Colonic mucosa (tissue), 4 donors: ENCODE measurements at places on chromosomes 2 and 18. TPM values are rescaled to one million over a fixed set of nuclear protein-coding genes. Genes with fewer than 3 reads are reported as not detected.

DNA sequence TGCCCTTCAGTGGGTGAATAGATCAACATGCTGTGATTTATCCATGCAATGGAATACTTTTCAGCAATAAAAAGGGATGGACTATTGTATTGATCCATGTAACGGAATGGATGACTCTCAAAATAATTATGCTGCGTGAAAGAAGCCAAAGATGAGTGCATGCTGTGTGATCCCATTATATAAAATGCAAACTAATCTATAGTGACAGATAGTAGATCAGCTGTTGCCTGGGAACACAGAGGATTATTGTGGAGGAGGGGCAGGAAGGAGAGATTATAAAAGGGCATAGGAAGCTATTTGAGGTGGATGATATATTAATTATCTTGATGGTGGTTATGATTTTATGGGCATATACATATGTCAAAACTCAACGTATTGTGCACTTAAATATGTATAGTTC is 55.5 kb upstream of the ADAM23 start:
- H3K4me3 ChIP-seq: no peak overlapping the region
- H3K27me3 ChIP-seq: no peaks in the 10 kb centered on the region
- H3K4me1 ChIP-seq: no peaks in the 10 kb centered on the region
- H3K36me3 ChIP-seq: no peaks in the 10 kb centered on the region

GRCh38 chr2:696999-697627 is 19.9 kb upstream of the TMEM18 start:
- no peaks in the 10 kb centered on the region for H3K27me3 ChIP-seq
- H3K4me1 ChIP-seq: no peaks in the 10 kb centered on the region
- H3K4me3 ChIP-seq: no peak overlapping the region
- DNase-seq: no peak
- H3K36me3 ChIP-seq: no peaks in the 10 kb centered on the region

Gene MYL12A
- total RNA-seq: 537 TPM

Gene ZNF385B
- 0.10 TPM for total RNA-seq

GRCh38 chr2:165825041-165825440 is 31.0 kb upstream of the GALNT3 start:
- no peak for DNase-seq
- H3K27ac ChIP-seq: no peak overlapping the region
- no peak overlapping the region for H3K4me3 ChIP-seq
- H3K4me1 ChIP-seq: no peaks in the 10 kb centered on the region
- H3K36me3 ChIP-seq: no peaks in the 10 kb centered on the region
